ENCODE measurements at places on chromosomes 6 and 20. TPM values are rescaled to one million over a fixed set of nuclear protein-coding genes. Genes with fewer than 3 reads are reported as not detected.
A peak's percentile ranks its signal among the peaks of the same experiment; 100 is the strongest.

The APOBEC2 gene
- not detected for total RNA-seq

GRCh38 chr20:1888796-1889463 lies 6.3 kb upstream of the SIRPA start:
- H3K36me3 ChIP-seq: no peaks in the 10 kb centered on the region
- no peak overlapping the region for H3K4me3 ChIP-seq
- H3K4me1 ChIP-seq: no peaks in the 10 kb centered on the region
- H3K27me3 ChIP-seq: peaks cover 23% of the 10 kb centered on the region
- no peak overlapping the region for H3K27ac ChIP-seq
- DNase-seq: no peak

GRCh38 chr20:7760247-7761031 lies 179.8 kb downstream of the HAO1 start:
- no peak overlapping the region for H3K4me3 ChIP-seq
- H3K27me3 ChIP-seq: no peaks in the 10 kb centered on the region
- H3K27ac ChIP-seq: no peak overlapping the region
- no peaks in the 10 kb centered on the region for H3K36me3 ChIP-seq

The COL19A1 gene
- 0.02 TPM for total RNA-seq

GRCh38 chr6:83072726-83073125 lies 5.3 kb downstream of the DOP1A start:
- no peak overlapping the region for H3K27ac ChIP-seq
- peaks cover 28% of the 10 kb centered on the region for H3K4me1 ChIP-seq
- DNase-seq: no peak
- no peaks in the 10 kb centered on the region for H3K27me3 ChIP-seq

- H3K36me3 ChIP-seq: no peaks in the 10 kb centered on the region
- H3K27me3 ChIP-seq: peaks cover 11% of the 10 kb centered on the region
- DNase-seq: no peak
- H3K4me1 ChIP-seq: peaks cover 4% of the 10 kb centered on the region
Observed at GRCh38 chr20:49786196-49786595, 26.4 kb upstream of the SLC9A8 start.

DNA sequence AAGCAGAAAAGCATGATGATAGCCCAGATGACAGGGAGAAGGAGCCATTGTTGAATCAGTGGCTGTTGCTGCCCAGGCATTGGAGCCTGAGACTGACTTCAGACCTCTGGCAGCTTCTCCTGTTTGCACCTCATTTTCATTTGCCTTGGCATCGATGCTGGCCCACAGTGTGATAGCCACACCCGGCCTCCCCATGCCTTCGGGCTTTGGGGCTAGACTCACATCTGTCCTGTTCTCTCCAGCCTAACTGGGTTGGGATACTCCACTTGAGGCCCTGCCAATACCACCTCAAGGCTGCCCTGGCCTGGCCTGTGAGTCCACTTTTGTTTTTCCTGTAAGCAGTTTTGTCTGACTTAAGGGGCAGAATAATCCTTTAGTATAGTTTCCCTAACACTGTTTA lies 140.4 kb downstream of the UST start:
- no peak overlapping the region for H3K4me3 ChIP-seq
- H3K4me1 ChIP-seq: peaks cover 8% of the 10 kb centered on the region
- peaks cover 5% of the 10 kb centered on the region for H3K36me3 ChIP-seq
- H3K27me3 ChIP-seq: no peaks in the 10 kb centered on the region
- DNase-seq: no peak

The ULBP3 gene
- total RNA-seq: not detected

The PACRG gene
- not detected for total RNA-seq

The CCDC170 gene
- not detected for total RNA-seq

GRCh38 chr20:14415467-14415866 lies 78.1 kb upstream of the FLRT3 start:
- H3K4me3 ChIP-seq: no peak overlapping the region
- no peak for DNase-seq
- H3K4me1 ChIP-seq: no peaks in the 10 kb centered on the region
- no peak overlapping the region for H3K27ac ChIP-seq
- H3K36me3 ChIP-seq: no peaks in the 10 kb centered on the region
- no peaks in the 10 kb centered on the region for H3K27me3 ChIP-seq

The CABLES2 gene
- total RNA-seq: 8.2 TPM

GRCh38 chr6:6747371-6747770 lies 158.9 kb downstream of the LY86 start:
- peaks cover 23% of the 10 kb centered on the region for H3K4me1 ChIP-seq
- no peak overlapping the region for H3K4me3 ChIP-seq
- H3K27me3 ChIP-seq: peaks cover 2% of the 10 kb centered on the region
- no peak overlapping the region for H3K27ac ChIP-seq
- no peaks in the 10 kb centered on the region for H3K36me3 ChIP-seq
- no peak for DNase-seq

The AK9 gene
- 2.8 TPM for total RNA-seq

DNA sequence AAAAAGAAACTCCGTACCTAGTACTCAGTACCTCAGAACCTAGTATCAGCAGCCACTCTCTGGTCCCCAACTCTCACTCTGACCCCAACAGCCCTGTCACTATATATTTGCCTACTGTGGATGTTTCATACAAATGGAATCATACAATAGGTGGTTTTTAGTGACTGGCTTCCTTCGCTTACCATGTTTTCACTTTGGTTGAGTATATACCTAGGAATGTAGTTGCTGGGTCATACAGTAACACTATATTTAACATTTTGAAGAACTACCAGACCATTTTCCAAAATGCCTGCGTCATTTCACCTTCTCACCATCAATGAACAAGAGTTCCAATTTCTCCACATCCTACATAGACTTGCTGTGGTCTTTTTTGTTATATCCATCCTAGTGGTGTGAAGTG lies 283.2 kb downstream of the GMDS start:
- H3K36me3 ChIP-seq: peaks cover 13% of the 10 kb centered on the region
- no peaks in the 10 kb centered on the region for H3K4me1 ChIP-seq
- DNase-seq: no peak
- H3K27ac ChIP-seq: no peak overlapping the region
- H3K4me3 ChIP-seq: no peak overlapping the region
- H3K27me3 ChIP-seq: no peaks in the 10 kb centered on the region

The HEBP2 gene
- total RNA-seq: 49.5 TPM

The THBS2 gene
- total RNA-seq: not detected

- peaks cover 47% of the 10 kb centered on the region for H3K4me1 ChIP-seq
- peak overlapping the region; percentile 90 for H3K4me3 ChIP-seq
- peak overlapping the region; percentile 100 for H3K27ac ChIP-seq
Observed at GRCh38 chr20:43458422-43458924, 777 bp downstream of the SRSF6 start.

- no peak overlapping the region for H3K27ac ChIP-seq
- no peaks in the 10 kb centered on the region for H3K36me3 ChIP-seq
- H3K4me1 ChIP-seq: peaks cover 3% of the 10 kb centered on the region
- H3K4me3 ChIP-seq: no peak overlapping the region
- peaks cover 11% of the 10 kb centered on the region for H3K27me3 ChIP-seq
Observed at GRCh38 chr6:56863366-56863765, 91.5 kb upstream of the BEND6 start.

DNA sequence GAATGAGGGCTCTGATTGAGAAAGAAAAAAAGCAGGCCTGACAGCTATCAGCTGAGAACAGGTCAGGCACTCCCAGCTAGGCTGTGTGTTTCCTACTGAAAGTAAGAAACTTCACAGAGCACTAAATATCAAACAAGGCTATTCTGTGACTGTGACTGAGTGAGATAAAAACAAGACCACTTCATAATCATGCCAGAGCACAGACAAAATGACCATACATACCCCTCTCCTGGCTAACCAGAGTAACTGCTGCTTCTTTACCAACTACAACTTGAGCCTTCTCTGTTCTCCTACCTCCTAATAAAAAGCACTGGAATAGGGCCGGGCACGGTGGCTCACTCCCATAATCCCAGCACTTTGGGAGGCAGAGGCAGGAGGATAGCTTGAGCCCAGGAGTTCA lies 6.8 kb upstream of the BTN1A1 start:
- H3K4me3 ChIP-seq: no peak overlapping the region
- no peak for DNase-seq
- H3K27ac ChIP-seq: no peak overlapping the region
- H3K4me1 ChIP-seq: peaks cover 10% of the 10 kb centered on the region
- no peaks in the 10 kb centered on the region for H3K36me3 ChIP-seq
- no peaks in the 10 kb centered on the region for H3K27me3 ChIP-seq

DNA sequence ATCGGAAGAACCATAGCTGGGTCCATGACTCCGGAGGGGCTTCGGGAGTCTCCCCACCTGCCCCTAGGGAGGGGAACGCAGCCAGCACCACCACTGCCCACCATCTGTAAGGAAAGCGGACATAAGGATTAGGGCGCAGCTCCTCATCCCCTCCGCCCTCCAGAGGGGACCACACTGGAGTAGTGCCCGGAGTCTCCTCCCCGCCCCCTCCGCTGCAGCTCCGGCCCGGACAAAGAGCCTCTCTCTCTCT lies 628 bp downstream of the SLC35B2 start:
- DNase-seq: no peak
- H3K36me3 ChIP-seq: peaks cover 39% of the 10 kb centered on the region
- H3K4me3 ChIP-seq: peak overlapping the region; percentile 76
- peak overlapping the region; percentile 79 for H3K27ac ChIP-seq

GRCh38 chr20:38196592-38196991 lies 31.5 kb upstream of the TGM2 start:
- DNase-seq: no peak
- H3K27ac ChIP-seq: no peak overlapping the region
- no peaks in the 10 kb centered on the region for H3K27me3 ChIP-seq
- no peak overlapping the region for H3K4me3 ChIP-seq

The PAK5 gene
- total RNA-seq: not detected

GRCh38 chr20:2296524-2297356 lies 939 bp downstream of the TGM3 start:
- no peak for DNase-seq
- no peak overlapping the region for H3K4me3 ChIP-seq
- H3K36me3 ChIP-seq: no peaks in the 10 kb centered on the region
- peaks cover 2% of the 10 kb centered on the region for H3K27me3 ChIP-seq
- no peak overlapping the region for H3K27ac ChIP-seq

DNA sequence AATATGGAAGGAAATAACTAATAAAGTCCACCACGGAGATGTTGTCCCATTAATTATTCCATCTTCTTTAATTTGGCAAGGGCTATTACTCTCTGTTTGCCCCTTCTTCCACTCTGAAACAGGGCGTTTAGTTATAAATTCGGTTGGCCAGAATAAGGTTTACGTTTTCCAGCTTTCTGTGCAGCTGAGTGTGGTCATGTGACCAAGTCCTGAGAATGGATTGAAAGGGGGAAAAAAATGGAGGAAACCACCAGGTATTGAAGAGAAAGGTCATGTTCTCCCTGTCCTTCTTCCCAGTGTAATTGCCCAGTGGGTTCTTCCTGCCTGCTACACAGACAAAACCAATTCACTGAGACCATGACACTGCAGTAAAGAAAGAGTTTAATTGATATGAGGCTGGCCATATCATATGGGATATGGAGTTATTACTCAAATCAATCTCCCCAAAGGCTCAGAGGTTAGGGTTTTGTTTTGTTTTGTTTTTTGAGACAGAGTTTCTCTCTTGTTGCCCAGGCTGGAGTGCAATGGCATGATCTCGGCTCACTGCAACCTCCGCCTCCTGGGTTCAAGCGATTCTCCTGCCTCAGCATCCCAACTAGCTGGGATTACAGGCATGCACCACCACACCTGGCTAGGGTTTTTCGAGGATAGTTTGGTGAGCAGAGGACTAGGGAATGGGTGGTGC lies 14.3 kb upstream of the TBC1D22B start:
- no peak overlapping the region for H3K27ac ChIP-seq
- no peaks in the 10 kb centered on the region for H3K36me3 ChIP-seq
- H3K4me3 ChIP-seq: no peak overlapping the region
- DNase-seq: no peak
- no peaks in the 10 kb centered on the region for H3K27me3 ChIP-seq

DNA sequence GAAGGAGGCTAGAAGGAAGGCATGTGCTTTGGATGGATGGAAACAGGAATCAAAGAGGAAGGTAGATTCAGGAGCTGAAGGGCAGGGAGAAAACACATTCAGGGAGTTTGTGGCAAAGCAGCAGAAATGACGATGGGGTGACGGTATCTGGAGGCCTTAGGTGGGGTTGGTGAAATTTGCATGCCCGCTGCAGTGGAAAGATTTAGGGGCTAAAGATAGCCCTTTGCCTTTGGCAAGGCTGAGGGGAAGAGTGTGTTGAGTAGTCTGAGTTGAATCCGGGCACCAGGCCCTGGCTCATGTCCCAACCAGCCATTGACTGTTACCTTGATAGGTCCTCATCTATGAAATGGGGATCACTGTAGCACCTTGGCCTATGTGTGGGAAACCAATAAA lies 1.3 kb downstream of the GZF1 start:
- peaks cover 56% of the 10 kb centered on the region for H3K4me1 ChIP-seq
- DNase-seq: no peak
- peak overlapping the region; percentile 91 for H3K4me3 ChIP-seq
- no peak overlapping the region for H3K27ac ChIP-seq

The CLIC5 gene
- 8.5 TPM for total RNA-seq

DNA sequence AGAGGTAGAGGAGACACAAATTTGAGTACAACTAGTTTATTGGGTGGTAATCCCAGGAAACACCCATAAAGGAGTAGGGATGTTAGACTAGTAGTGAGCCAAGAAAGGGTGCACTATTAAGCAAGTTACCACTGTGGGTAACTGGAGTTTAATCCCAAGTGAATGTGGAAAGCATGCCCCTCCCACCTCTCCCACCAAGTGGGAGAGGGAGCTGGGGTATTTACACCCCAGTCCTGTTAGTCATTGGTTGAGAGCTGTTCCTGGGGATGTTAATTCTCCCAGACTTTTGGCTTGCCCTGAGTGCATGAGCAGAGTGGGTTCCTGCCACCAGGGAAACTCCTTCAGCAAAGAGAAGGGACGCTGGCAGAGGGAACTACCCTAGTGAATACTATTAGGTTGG lies 49.2 kb upstream of the ZFP64 start:
- no peak overlapping the region for H3K27ac ChIP-seq
- no peaks in the 10 kb centered on the region for H3K4me1 ChIP-seq
- no peaks in the 10 kb centered on the region for H3K36me3 ChIP-seq
- DNase-seq: no peak
- no peak overlapping the region for H3K4me3 ChIP-seq
- H3K27me3 ChIP-seq: peaks cover 2% of the 10 kb centered on the region

The TRDN gene
- not detected for total RNA-seq

The CASS4 gene
- 8.6 TPM for total RNA-seq

The CRYBG1 gene
- total RNA-seq: 39.3 TPM

The GJA10 gene
- not detected for total RNA-seq

The KIF16B gene
- total RNA-seq: 7.7 TPM

- no peaks in the 10 kb centered on the region for H3K4me1 ChIP-seq
- H3K4me3 ChIP-seq: no peak overlapping the region
- no peaks in the 10 kb centered on the region for H3K36me3 ChIP-seq
- no peak for DNase-seq
- no peaks in the 10 kb centered on the region for H3K27me3 ChIP-seq
Observed at GRCh38 chr6:9948678-9949077, 466.2 kb downstream of the TFAP2A start.

All from activated CD4-positive, alpha-beta memory T cell treated with anti-CD3 and anti-CD28 coated beads for 36 hours (primary cell).